ENCODE measurements at places on chromosomes 6 and 20.

DNA sequence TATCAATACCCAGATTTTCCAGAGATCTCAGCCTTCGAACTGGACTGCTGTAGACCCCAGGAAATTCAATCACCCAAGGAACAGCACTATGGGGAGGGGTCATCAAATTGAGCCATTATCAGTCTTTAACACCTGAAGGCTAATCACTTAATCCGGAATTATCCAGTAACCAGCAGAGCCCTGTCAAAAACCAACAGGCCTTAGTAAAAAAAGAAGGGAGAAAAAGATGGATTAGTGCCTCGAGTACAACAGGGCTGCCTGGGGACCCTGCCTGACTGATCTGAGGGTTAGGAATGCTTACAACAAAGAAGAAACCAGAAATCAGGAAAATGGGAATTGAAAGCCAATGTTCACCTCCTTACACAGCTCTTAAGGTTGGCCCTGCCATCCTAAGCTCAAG lies 7.6 kb downstream of the RRAGD start:
- no peak for DNase-seq

GRCh38 chr6:31125162-31125561 lies 4.9 kb upstream of the CDSN start:
- no peak for DNase-seq

DNA sequence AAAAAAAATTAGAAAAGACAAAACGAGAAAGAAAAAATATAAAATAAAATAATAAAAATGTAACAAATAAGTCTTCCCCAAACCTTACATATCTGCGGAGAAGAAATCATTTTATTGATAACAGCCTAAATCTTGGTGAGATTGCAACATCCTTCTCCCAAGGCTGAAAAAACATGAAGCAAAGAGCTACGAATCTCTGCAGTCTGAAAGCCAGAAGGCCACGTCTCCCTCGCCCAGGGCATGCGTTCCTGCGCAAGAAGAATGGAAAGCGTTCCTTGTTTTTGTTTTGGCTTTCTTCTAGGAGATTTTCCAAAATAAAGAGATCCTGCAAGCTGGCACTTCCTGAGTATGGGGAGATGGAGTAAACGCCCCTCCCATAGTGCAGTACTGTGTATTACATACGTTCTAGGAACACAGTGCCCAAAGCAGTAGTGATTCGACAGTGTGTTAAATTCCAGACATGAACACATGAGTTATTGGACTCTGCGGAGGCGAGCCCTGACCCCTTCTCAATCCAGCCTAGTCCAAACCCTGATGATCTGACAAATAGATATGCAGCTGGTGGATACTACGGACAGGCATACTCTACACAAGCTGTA lies 126.7 kb upstream of the RREB1 start:
- no peak for DNase-seq

- DNase-seq = no peak
Observed at GRCh38 chr6:157638779-157639178, 184.3 kb upstream of the SNX9 start.

GRCh38 chr6:13180538-13180937 lies 147.8 kb downstream of the TBC1D7 start:
- DNase-seq = no peak

DNA sequence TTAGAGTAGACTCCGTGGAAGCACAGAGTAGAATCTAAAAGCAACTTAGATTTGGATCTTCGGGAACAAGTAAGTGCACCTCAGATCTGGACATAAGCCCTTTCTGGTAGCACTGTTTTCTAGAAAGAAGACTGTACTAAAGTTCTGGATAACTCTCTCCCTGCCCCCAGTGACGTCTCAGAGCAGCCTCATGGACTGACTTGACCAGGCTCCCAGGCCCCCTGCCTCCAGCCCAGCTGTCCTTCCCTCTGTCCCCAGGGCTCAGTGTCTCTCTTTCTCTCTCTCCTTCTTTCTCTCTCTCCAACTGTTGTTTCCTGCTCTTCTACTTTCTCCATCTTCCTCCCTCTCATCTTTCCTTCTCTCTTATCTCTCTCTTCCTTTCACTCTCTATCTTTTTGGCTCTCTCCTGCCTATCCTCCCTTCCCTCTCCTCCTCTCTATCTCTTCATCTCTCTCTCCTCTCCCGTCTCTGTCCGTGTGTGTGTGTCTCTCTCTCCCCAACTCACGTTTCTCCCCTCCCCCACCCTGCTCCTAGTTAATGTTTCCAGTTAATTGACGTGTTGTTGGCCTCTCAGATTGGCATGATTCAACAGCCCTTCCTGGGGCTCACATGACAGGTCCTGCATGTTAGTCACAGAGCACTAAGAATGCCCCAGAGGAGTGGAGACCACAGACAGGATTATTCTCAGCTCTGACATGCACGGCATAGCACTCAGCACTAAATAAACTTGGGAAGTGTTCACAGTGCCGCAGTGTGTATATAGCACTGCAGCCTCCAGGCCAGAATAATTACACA lies 180.4 kb upstream of the FOXQ1 start:
- DNase-seq = no peak

GRCh38 chr6:72861059-72861458 lies 239.2 kb downstream of the KCNQ5 start:
- DNase-seq = no peak

- peak; percentile 14 for DNase-seq
Observed at GRCh38 chr6:18503593-18504231, 116.6 kb downstream of the RNF144B start.

- no peak for DNase-seq
Observed at GRCh38 chr20:25280051-25280573, 32.2 kb downstream of the PYGB start.

GRCh38 chr6:20092071-20092566 lies 120.2 kb downstream of the MBOAT1 start:
- DNase-seq = no peak

DNA sequence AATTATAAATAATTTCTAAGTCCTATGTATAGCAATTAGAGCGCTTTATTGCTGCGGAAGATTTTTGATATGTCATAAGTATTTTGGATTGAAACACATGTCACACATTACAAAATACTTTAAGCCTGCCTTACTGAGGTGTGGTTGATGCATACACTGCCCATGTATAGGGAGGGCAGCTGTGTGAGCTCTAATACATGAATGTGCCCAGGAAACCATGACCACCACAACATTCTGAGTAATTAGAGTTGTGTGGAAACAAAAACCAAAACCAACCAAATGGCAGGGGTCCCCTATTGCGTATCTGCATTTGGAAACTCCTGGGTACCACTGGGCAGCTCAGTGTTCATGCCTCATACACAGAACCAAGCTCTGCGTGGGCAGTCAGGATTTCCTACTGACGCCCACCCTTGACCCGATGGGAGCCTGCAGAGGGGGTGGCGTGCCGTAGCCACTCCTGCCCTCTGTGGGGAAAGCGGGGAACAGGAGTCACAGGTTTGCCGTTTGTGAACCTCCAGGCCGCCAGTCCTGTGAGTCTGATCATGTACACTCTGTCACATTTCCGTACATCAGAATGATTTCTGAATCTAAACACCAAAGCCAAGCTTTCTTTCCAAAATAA lies 50.9 kb upstream of the PDE10A start:
- DNase-seq = no peak

DNA sequence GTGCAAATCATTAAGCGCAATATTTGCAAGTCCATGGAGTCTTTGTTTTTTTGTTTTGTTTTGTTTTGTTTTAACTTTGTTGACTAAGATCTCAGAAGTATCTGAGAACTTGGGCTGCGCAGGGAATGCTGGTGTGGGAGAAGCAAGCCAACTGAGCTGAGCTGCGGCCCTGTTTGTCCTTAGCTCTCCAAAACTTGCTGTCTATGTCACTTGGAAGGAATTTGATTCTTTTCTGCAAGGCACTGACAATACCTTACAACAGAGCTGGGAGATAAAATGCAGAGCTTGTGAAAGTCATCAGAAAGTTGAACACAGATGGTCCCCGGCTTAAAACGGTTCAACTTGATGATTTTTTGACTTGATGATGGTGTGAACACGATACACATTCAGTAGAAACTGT lies 5.4 kb downstream of the SLC22A23 start:
- no peak for DNase-seq

GRCh38 chr6:21201187-21201586 lies 392.4 kb upstream of the SOX4 start:
- peak; percentile 13 for DNase-seq

- no peak for DNase-seq
Observed at GRCh38 chr6:139580592-139581484, 206.4 kb upstream of the CITED2 start.

- peak; percentile 15 for DNase-seq
Observed at GRCh38 chr6:142796571-142796970, 148.4 kb downstream of the HIVEP2 start.

- no peak for DNase-seq
Observed at GRCh38 chr6:5726976-5727718, 279.6 kb downstream of the NRN1 start.

DNA sequence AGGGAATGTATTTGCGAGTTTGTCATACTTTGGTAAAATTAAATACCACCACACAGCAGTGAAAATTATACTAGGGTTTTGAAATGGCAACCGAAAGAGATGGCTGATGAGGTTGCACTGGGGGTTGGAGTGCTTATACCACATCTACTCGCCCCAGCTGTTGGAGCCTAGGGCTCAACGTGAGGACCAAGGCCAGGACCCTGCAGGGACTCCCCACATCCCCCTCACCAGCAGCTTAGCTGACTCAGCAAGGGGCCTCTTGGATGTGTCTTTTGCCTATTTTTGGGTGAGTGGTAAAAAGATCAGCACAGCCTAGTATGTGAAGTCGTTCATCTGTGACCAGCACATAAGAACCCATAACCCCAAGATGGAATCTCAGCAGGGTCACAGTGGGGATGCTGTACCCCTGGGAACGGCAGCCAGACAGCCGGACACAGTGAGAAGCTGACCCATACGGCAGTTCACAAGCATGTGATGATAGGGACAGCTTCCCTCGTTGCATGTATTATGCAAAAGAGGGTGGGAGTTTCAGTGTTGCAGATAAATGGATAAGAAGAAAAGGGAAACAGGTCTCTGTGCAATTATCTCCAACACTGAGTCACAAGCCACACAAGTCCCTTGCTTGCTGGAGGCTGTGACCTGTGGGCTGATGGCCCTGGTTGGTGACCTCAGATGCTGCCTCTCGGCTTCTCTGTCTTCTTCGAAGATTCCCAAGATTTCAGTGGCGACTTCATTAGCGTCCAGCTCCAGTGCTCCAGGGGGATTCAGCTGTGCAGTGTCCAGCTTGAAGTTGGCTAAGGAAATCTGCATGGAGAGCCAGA lies 20.9 kb upstream of the SPO11 start:
- no peak for DNase-seq

DNA sequence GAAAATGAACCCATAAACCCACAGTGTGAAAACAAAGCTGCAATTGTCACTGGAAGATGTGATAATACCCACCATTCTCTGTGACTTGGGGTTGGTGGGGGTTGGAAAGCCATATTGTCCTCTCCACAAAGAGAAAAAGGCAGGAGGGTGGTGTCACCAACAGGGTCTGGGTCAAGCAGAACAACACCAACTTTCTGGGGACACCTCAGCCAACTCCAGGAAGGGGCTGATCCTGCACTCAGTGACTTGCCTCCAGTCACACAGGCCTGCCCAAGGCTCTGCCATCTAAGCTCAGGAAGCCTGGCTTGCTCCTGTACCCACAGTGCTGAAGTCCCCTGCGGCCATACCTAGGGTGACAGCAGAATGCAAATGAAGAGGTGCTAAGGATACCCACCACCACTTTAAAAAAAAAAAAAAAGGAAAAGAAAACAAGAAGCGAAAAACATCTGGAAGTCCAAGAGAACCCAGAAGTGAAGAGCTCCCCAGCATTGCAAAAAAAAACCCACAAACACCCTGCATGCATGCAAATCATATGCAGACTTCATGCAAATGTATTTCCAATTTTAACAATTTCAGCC lies 110.6 kb downstream of the PREX1 start:
- DNase-seq = no peak

DNA sequence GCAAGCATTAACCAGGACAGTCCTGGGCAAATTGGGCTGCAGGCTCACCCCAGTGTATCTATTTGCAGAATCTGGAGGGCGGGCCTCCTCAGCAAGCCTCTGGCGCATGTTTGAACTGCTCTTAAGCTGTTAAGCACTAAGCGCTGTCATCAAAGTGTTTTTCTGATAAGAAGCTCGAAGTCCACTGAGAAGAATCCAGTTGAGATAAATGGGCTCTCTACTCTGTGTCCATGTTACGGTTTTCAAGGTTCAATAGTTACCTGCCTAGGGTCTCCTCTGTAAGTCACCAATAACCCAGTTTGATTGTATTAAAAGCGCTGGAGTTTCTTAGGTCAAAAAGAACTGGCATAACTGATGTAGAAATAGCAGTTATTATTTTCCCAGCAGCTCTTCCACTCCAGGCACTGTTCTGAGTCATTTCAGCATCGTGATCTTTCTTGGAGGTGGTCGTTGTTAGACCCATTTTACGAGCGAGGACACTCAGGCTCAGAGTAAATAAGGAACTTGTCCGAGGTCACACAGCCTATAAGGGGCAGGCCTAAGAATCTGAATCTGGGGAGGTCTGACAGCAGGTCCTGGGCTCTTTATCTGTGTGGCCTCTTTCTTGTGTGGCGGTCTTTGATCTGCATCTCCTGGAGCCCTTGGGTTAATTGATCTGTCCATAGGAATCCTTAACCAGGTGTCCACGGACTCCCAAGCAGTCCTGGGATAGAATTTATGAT lies 207.4 kb upstream of the ZNF217 start:
- no peak for DNase-seq

- DNase-seq = no peak
Observed at GRCh38 chr6:110828396-110828795, 13.1 kb upstream of the CDK19 start.

GRCh38 chr6:7148100-7148822 lies 40.5 kb downstream of the RREB1 start:
- no peak for DNase-seq

DNA sequence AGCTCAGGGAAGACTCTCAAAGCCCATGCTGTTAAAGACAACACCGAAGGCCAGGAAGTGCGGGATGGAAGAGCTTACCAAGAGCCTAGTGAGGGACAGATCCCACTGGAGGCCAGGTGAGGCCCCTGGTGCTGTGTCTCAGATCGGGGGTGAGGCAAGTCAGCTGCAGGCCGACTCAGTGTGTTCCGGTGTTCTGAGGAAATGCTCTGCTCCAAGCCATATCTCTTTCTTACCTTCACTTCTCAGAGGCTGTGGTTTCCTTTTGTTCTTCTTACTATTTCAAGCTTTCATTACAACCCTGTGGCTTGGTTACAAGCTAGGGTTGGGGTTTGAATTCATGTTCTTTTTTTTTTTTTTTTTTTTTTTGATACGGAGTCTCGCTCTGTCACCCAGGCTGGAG lies 114.3 kb upstream of the ZFP64 start:
- DNase-seq = no peak

- DNase-seq = no peak
Observed at GRCh38 chr6:164037171-164037870, 622.8 kb downstream of the QKI start.

GRCh38 chr6:148884461-148884860 lies 137.6 kb downstream of the UST start:
- no peak for DNase-seq

- DNase-seq = no peak
Observed at GRCh38 chr6:164133095-164133494, 718.6 kb downstream of the QKI start.

All from NCI-H187 treated with DMSO at 0.1 percent for 48 hours (cell line).